ENCODE measurements at places on chromosomes 7 and 10.

DNA sequence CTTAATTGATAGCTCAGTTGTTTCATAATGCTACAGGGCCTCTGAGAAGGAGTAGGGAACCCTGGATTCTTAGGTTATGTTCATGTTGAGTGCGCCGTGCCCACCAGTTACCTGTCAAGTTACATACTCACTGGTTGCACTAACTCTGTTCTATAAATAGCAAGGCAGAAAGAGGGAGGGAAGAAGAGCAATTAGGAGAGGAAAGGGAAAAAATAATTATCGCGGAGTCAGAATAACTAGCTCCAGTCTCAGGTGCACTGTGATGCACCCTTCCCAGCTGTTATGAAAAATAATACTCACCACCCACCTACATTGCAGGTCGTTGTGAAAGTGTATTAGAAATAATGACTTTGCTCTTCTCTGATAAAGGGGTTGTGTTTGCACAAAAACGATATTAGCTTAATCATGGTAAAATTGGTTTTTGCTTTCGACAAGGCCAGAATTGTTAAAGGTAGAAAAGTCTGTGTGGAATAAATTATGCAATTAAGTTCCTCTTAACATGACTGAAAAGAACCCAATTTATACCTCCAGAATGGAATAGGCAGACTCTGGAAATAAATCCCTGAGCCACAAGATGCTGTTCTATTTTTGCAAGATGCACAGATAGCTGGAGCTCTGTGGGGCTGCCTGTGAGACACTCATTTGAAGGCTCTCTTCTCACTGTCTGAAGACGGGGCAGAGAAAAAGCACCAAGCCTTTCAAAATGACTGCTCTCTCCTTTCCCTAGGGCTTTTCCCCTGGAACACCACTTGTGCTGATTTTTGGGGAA lies 137.6 kb upstream of the PITRM1 start:
- DNase-seq, result no peak

DNA sequence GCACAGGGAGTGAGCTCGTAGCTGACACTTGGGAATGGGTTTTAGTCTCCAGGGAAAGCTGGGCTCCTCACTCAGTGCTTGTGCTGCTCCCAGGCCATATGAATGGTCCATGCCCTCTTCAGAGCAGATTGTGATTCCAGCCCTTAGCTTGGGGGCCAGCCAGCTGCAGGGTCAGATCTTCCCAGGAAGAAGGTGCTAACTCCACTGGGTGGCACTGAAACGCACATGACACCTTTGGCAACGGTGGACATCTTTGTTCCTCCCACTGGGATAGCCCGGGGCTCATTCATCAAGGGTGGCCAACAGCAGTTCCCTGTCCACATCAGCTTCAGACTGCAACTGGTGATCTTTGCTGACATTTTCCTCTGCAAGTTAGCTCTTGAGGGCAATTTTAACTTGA lies 129.2 kb downstream of the DYNC2I1 start:
- DNase-seq, result no peak

GRCh38 chr7:21749378-21749777 lies 196.3 kb downstream of the CDCA7L start:
- DNase-seq, result no peak

GRCh38 chr7:84506151-84506550 lies 311.6 kb upstream of the SEMA3A start:
- DNase-seq, result no peak

- DNase-seq, result no peak
Observed at GRCh38 chr7:147569116-147569913, 1021.3 kb upstream of the C7orf33 start.

DNA sequence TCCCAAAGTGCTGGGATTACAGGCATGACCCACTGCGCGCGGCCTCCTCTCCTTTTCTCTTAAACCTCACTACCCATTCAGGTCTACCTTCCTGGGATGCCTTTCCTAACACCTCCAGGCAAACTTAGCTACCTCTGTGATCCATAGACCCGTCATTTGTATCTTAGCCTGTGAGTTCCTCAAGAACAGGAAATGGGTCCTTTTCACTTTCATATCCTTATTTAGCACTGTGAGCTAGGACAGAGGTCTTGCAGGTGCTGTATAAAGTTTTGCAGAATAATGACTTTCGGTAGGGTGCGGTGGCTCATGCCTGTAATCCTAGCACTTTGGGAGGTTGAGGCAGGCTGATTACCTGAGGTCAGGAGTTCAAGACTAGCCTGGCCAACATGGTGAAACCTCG lies 215.7 kb downstream of the RELN start:
- DNase-seq, result no peak

- DNase-seq, result no peak
Observed at GRCh38 chr7:106029451-106029850, 66.4 kb downstream of the CDHR3 start.

GRCh38 chr10:77801474-77802161 lies 124.9 kb downstream of the DLG5 start:
- DNase-seq, result peak; percentile 34

- no peak for DNase-seq
Observed at GRCh38 chr10:97483921-97484320, 14.3 kb downstream of the MMS19 start.

GRCh38 chr10:110865186-110865808 lies 6.4 kb upstream of the PDCD4 start:
- DNase-seq, result no peak

GRCh38 chr7:158722574-158723237 lies 18.1 kb upstream of the NCAPG2 start:
- DNase-seq, result no peak

DNA sequence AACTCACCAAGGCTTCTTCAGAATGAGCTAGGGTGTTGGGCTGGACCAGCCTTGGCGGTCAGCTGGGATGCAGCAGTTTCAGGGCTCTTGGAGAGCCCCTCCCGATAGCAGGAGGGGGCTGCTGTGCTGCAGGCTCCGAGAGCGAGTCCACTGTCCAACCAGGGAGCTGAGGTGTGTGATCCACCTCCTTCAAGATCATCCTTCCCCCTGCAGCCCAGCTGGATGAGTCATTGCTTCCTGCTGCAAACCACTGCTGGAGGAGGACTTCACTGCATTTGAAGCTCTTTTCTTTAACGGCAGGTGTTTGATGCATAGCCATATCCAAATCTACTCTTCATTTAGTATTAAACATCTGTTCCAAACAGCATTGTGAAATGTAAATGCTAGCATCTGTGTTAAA lies 54.2 kb upstream of the EBF3 start:
- DNase-seq, result no peak

- DNase-seq, result no peak
Observed at GRCh38 chr7:42429339-42429738, 192.3 kb upstream of the GLI3 start.

DNA sequence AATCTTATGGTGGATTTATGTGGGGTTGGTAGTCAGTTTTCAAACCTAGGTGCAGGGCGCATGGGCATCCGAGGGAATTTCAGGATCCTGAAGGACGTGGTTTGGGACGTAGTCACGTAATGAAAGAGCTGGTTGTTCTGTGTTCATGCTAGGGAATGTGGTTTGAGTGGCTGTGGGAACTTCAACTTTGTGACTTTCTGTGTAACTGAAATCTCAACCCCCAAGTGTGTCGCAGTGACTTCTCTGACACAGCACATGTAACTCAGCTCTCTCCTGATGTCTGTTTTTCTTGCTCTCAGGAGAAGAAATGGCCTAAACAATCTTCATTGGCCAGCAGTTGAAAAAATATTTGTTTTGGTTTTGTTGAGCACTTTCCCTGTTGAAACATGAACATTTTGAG lies 199.0 kb downstream of the PTEN start:
- DNase-seq, result no peak

GRCh38 chr7:139725077-139725476 lies 52.7 kb downstream of the HIPK2 start:
- DNase-seq, result no peak

Data from stimulated activated CD8-positive, alpha-beta memory T cell treated with anti-CD3 and anti-CD28 coated beads, Interleukin-4, amount 100 ng/mL, for 24 hours (primary cell).